Hematopoietic multipotent progenitor cell treated with erythropoietin and hydrocortisone succinate and interleukin-3 and kit ligand, for 4 days (in vitro differentiated cells): ENCODE measurements at places on chromosomes 1 and 21.

DNA sequence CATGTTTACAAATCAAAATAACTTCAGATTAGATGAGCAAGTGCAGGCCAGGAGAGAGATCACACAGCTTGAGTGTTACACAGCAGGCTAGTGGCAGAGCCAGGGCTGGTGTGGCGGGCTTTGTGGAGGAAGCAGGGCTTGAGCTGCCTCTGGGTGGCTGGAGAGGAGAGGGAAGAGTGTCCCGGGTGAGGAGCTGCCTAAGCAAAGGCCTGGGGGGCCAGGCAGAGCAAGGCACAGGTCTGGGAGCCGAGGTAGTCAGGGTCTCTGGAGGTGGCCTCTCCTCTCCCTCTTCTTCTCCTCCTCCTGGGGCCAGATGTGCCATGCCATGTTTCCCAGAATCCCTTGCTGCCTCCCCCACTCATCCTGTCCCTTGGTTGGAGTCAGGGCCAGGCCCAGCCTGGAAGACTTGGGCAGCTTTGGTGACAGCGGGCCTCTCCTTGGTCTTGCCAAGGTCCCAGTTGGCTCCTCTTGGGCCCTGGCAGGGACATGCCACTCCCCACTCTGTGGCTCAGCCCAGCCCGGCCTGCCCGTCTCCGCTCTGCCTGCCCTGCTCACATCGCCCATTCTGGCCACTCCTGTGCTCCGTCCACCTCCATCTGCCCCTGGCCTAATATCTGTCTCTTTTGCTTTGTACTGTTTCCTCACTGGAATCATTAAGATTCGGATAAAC is 70.3 kb downstream of the PTPRU start:
- no peak for DNase-seq

GRCh38 chr1:100626397-100626796 is 88.5 kb downstream of the GPR88 start:
- DNase-seq, result no peak

GRCh38 chr21:46145840-46146691 is 9.3 kb downstream of the FTCD start:
- no peak for DNase-seq

DNA sequence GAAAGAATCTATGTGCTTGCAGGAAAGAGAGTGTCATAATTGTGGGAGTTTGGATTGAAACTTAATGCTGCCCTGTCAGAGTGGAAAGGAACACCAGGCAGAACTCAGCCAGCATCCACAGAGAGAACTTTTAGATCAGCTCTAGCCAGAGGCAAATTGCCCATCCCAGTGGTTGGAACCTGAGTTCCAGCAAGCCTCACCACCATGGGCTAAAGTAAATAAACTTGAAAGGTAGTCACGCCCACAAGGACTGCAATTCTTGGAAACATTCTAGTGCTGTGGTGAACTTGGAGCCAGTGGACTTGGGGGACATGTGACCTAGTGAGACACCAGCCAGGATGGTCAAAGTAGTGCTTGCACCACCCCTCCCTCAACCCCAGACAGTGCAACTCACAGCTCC is 571.6 kb downstream of the LRRIQ3 start:
- DNase-seq, result no peak

DNA sequence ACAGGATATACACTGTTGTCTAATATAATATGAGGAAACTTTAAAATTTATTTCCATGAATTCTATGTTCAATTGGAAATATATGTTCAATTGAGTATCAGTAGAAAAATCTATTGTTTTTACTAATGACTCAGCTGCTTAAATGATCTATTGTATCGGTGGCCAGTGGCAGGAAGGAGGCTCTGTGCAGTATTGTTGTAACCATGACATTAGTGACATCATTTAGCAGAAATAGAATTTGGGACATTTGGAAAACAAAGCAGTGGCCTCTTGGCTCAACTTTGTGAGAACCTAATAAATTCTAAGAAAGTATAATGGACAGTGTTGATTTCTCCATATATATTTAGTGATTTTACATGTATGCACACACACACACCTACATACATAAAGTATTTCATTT is 257.4 kb downstream of the PDE4B start:
- DNase-seq, result no peak

GRCh38 chr1:63969441-63969901 is 195.7 kb downstream of the ROR1 start:
- DNase-seq, result no peak

DNA sequence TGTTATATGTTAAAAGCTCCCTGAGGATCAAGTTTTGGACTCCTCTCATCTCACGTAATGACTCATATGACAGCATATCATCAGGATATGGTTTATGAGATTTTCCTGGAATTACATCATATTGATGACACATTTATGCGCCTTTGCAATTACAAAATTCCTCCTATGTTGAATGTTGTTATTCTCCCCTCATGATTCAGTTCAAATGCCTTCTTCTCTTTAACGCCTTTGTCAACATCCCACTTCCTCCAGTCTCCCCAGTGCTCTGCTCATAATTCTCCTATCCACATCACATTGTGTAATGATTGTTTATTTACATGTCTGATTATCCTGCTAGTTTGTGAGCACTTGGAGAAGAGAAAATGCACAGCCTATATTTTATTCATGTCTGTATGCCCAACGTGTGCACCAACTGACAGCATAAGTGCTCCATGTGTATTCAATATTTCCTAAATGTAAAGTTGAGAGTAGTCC is 80.9 kb upstream of the BACH1 start:
- DNase-seq, result no peak

DNA sequence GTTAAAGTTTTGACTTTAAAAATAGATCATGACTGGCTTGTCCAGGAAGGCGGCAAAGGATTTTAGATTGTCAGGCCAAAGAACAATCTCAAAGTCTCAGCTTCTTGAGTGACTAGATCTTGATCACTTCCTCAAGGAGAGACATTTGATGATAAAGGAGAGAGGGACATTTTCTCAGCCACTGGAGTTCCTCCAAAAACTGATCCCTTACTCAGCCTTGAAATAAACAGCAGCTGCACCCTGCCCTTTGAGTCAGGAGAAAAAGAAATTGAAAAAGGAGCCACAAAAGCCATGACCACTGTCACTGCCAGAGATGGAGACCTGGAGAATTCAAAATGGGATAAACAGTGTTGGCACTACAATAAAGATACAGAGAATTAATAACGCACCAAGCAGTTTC is 288.4 kb upstream of the PRMT6 start:
- no peak for DNase-seq

DNA sequence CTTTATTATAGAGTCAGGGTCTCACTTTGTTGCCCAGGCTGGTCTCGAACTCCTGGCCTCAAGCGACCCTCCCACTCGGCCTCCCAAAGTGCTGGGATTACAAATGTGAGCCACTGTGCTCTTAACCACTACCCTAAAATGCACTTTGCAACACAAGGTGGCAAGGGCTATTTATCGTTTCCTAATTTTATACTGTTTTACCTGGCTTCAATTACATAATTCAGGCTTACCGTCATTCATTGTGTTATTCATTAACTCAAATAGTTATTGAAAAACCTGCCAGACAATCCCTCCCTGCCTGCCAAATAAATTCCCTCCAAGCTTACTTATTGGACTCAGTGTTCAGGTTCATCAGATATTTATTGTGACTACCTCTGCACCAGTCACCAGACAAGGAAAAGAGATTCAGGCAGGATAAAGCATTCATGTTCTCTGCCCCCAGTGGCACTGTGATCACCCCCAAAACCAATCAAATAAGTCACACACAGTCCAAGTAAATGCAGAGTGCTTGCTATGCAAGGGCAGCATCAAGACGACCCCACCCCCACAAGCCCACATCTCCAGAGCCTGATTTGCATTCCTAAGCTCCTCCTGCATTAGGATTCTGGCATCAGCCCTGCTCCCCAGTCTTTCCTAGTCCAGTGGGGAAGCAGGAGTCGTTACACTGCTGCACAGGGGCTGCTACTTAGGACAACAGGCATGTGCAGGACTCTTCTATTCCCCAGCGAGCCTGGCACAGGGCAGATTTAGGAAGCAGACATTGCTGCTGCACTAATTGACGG is 8.1 kb downstream of the PAQR7 start:
- DNase-seq, result no peak

DNA sequence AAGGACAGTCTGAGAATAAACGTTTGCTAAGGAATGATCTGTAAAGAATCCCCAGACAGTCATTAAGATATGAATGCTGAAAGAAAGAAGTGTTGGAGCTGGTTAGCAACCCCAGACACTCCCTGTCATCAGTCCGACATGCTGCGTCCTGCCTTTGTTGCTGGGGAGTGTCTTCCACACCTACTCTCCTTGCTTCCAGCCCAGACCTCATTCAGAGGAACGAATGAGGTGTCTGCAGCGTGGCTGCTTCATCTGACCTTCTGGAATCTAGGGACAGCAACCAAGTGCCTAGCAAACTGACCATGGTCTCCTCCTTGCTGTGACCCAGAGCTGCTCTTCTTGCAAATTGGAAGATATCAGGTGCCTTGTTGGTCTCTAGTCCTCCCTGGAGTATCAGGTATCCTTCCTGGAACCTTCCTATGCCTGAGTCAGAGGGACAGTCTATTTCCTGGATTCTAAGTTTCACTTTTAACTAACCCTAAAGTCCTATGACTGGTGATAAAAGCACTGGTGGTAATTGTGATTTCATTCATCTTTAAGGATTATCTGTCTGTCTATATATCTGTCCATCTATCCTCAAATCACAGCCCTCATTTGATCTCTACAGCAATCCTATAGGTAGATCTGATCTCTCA is 45.3 kb downstream of the NFASC start:
- DNase-seq, result no peak

DNA sequence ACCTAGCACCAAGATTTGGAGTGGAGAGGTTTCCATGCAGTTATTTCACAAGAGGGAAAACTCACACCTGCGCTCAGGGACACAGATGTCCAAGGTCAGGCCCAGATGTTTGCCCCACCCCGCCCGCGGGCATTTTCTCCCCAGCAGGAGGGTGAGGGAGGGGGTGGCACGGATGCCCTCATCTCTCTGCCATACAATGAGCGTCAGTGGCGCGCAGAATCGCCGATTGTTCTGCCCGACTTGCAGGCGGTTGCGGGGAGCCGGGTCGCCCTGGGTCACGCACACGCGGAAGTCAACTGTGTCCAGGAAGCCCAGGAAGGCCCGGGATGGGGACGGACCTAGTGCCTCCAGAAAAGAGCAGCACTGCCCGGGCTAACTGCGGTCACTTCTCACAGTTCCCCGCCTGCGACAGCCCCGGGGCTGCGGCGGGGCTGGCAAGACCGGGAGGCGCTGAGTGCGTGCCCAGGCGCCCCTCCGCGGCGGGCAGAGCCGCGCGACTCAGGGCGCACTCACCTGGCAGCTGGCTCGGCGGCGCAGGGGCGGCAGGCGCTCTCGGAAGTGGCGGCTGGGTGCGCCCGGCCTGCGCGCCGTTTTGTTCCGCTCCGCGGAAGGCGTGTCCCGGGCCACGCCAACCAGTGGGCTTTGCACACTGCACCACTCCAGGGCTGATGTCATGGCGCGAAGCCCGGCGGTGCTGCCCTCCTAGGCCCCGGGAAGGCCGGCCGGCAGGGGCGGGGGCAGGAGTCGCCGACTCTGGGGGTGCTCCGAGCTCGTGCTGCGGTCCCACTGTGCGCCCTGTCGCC is at the start of gene CSRP1:
Gene CSRP1 (minus strand): TSS at position 567 of the 803 bp plus-strand sequence. CDS start 10,820 bp downstream, outside the sequence.
- peak; percentile 94 for DNase-seq

- DNase-seq, result no peak
Measured at GRCh38 chr1:100164216-100164615, 13.8 kb downstream of the LRRC39 start.

- DNase-seq, result no peak
Measured at GRCh38 chr1:91777630-91778300, 108.2 kb downstream of the TGFBR3 start.

DNA sequence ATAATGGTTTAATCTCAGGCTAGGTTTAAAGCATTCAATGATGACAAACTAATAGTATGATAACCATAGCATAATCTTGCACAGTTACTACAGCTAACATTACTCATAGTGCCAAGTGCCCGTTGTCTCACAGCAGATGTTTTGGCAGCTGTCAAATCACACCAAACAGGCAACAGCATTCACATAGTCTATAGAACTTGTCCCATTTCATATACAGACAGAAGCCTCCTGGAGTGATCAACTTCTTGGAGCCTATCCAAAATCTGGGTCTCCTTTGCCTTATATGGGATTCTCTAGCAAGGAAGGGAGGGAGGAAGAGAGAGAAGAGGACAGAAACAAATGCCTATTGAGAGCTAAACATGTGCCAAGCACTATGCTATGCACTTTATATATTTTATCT is 250.6 kb upstream of the ZP4 start:
- DNase-seq, result no peak

DNA sequence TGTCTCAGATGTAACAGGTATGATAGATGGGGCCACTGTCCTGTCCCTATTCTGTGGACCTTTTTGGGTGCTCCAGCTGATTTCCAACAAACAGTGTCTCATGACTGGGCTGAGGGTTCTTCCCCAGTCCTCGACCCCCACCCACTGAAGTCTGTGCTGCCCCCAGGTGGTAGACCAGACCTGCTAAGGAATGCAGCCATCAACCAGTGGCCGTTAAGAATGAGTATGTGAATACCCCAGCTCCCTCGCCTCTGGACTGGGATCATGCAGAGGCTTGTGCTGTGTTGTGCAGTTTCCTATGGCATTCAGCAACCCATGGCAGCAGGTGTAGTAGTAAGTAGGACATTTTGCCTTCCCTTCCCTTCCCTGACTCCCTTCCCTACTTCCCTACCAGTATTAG is 183.1 kb upstream of the KAZN start:
- peak; percentile 13 for DNase-seq

GRCh38 chr1:200238311-200238710 is 171.5 kb downstream of the ZNF281 start:
- DNase-seq, result no peak

GRCh38 chr1:40612345-40612831 is 53.1 kb downstream of the RIMS3 start:
- DNase-seq, result peak; percentile 90

GRCh38 chr1:30756206-30756544 is 1.4 kb downstream of the LAPTM5 start:
- no peak for DNase-seq

GRCh38 chr1:9590201-9590600 is 1.5 kb downstream of the TMEM201 start:
- no peak for DNase-seq

DNA sequence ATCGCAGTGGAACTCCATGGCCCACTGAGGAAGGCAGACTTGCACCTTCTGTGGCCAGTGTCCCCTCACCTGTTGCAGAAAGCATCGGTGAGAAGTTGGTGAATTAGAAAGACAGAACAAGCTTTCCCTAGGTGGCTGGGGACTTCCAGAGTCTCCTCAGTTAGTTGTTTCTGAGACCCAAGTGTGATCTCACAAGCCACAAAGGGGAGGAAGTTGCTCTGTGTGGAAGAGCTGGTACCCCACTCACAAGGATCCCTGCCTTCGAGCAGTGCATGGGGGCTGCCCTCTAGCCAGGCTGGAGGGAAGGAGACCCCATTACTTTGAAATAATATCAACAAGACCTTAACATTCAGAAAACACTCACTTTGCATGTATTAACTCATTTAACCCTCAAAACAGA is 2.1 kb downstream of the PRELP start:
- no peak for DNase-seq
